A549 treated with DMSO at 1 μM for 4 hours (cell line): ENCODE measurements at places on chromosomes 4 and X. TPM values are rescaled to one million over a fixed set of nuclear protein-coding genes. Genes with fewer than 3 reads are reported as not detected.

The H2BW1 gene
- not detected in 5 replicates for total RNA-seq

The NXF2 gene
- not detected in 5 replicates for total RNA-seq

The CENPVL1 gene
- not detected in 5 replicates for total RNA-seq

The PRR27 gene
- not detected in 5 replicates for total RNA-seq

The TNIP3 gene
- 0.25 to 0.58 TPM (median 0.57 TPM) in 5 replicates for total RNA-seq

The SGMS2 gene
- total RNA-seq: 17.9 to 28.0 TPM (median 21.9 TPM) in 5 replicates

The SPANXA1 gene
- 0.17 to 0.27 TPM (median 0.26 TPM) in 3 of 5 replicates, not detected in the others for total RNA-seq

The GAGE12E gene
- not detected in 5 replicates for total RNA-seq

The GLOD5 gene
- total RNA-seq: not detected in 5 replicates

The FRMPD4 gene
- 0.04 to 0.11 TPM (median 0.08 TPM) in 5 replicates for total RNA-seq

The SPCS3 gene
- 29.5 to 49.3 TPM (median 42.3 TPM) in 5 replicates for total RNA-seq

The UXT gene
- 170 to 182 TPM (median 174 TPM) in 5 replicates for total RNA-seq

The BGN gene
- not detected in 5 replicates for total RNA-seq

The ASB9 gene
- total RNA-seq: 21.5 to 25.6 TPM (median 22.1 TPM) in 5 replicates

The MAGEC2 gene
- total RNA-seq: not detected in 5 replicates

The ADH1C gene
- total RNA-seq: not detected in 5 replicates

The MID1 gene
- total RNA-seq: 34.9 to 64.0 TPM (median 58.8 TPM) in 5 replicates

The SOX3 gene
- not detected in 5 replicates for total RNA-seq

The PDLIM3 gene
- 0.10 to 0.32 TPM (median 0.26 TPM) in 5 replicates for total RNA-seq

The KCNIP4 gene
- total RNA-seq: not detected in 5 replicates

The GAGE2A gene
- total RNA-seq: not detected in 5 replicates

The CENPI gene
- total RNA-seq: 8.9 to 14.7 TPM (median 13.2 TPM) in 5 replicates

The ZCCHC13 gene
- total RNA-seq: not detected in 5 replicates

The BEX2 gene
- total RNA-seq: 8.5 to 13.9 TPM (median 9.9 TPM) in 5 replicates

The GAGE12F gene
- not detected in 5 replicates for total RNA-seq

The WDR17 gene
- total RNA-seq: 1.6 to 2.9 TPM (median 2.1 TPM) in 5 replicates

The CFAP47 gene
- 0.02 TPM in 1 of 5 replicates, not detected in the others for total RNA-seq

The BTC gene
- 0.76 to 1.8 TPM (median 1.2 TPM) in 5 replicates for total RNA-seq

The FIP1L1 gene
- 29.6 to 36.6 TPM (median 33.1 TPM) in 5 replicates for total RNA-seq

The OTUD6A gene
- total RNA-seq: not detected in 5 replicates

The VCX3B gene
- total RNA-seq: not detected in 5 replicates

The PASD1 gene
- total RNA-seq: not detected in 5 replicates

The CLDN34 gene
- not detected in 5 replicates for total RNA-seq

The DCUN1D4 gene
- total RNA-seq: 17.2 to 21.1 TPM (median 20.0 TPM) in 5 replicates

The MAGEA2B gene
- 0.12 TPM in 1 of 5 replicates, not detected in the others for total RNA-seq

The TMPRSS11D gene
- not detected in 5 replicates for total RNA-seq

The SLITRK4 gene
- 0.02 TPM in 2 of 5 replicates, not detected in the others for total RNA-seq

The DMD gene
- 0.03 to 0.06 TPM (median 0.03 TPM) in 3 of 5 replicates, not detected in the others for total RNA-seq

The RBM46 gene
- not detected in 5 replicates for total RNA-seq

The NLGN3 gene
- total RNA-seq: 0.91 to 1.4 TPM (median 0.94 TPM) in 5 replicates

The MFAP3L gene
- 4.7 to 7.3 TPM (median 5.6 TPM) in 5 replicates for total RNA-seq

The TRMT2B gene
- 13.8 to 17.9 TPM (median 16.5 TPM) in 5 replicates for total RNA-seq
